Activated naive CD4-positive, alpha-beta T cell treated with anti-CD3 and anti-CD28 coated beads, Interleukin-2, amount 50 U/mL, for 16 hours (primary cell): ENCODE measurements at places on chromosomes 3 and 15.
A peak's percentile ranks its signal among the peaks of the same experiment; 100 is the strongest.

GRCh38 chr3:40179016-40179415 is 130.5 kb upstream of the EIF1B start:
- peak; percentile 59 for DNase-seq

- DNase-seq: no peak
Measured at GRCh38 chr15:88745696-88746095, 57.5 kb upstream of the ACAN start.

GRCh38 chr15:65032801-65033537 is 3.5 kb upstream of the MTFMT start:
- peak; percentile 35 for DNase-seq

- DNase-seq: peak; percentile 14
Measured at GRCh38 chr3:4290272-4290893, 12.8 kb upstream of the SETMAR start.

DNA sequence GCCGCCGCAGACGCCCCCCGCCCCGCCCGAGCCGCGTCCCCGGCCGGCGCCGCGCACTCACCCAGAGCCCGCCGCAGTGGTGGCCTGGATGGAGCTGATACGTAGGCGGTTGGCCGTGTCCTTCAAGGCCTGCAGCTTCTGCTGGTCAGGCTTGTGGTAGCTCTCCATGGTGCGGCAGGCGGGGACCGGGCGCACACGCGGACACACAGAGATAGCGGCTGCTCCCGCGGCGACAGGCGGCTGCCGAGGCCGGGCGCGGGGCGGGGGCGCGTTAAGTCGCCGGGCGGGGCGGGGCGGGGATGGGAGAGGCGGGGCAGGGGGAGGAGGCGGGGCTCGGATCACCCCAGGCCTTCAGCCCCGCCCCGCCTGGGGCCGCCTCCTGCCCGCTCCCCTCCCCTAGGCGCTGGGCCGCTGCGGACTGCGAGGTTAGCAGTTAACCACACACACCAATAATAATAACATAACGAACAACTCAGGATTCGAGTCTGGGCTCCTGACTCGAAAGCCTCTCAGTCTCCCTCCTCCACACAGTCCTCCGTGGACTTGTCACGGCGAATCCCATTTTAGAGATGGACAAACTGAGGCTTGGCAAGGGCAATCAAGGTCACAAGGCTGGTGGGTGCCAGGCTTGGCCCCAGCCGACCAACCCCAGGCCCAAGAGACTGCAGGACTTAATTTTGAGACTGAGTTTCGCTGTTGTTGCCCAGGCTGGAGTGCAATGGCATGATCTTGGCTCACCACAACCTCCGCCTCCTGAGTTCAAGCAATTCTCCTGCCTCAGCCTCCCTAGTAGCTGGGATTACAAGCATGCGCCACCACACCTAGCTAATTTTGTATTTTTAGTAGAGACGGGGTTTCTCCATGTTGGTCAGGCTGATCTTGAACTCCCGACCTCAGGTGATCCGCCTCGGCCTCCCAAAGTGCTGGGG is at the start of gene TKT:
TSS of gene TKT (minus strand) at position 248 of the 929 bp plus-strand sequence. CDS start at position 168, 80 bp downstream.
- DNase-seq: peak; percentile 82

GRCh38 chr3:156300929-156301840 is 180.8 kb downstream of the KCNAB1 start:
- DNase-seq: no peak

GRCh38 chr15:43872416-43873020 is 45.7 kb downstream of the WDR76 start:
- DNase-seq: no peak

GRCh38 chr15:70297465-70298058 is 199.8 kb upstream of the TLE3 start:
- no peak for DNase-seq

DNA sequence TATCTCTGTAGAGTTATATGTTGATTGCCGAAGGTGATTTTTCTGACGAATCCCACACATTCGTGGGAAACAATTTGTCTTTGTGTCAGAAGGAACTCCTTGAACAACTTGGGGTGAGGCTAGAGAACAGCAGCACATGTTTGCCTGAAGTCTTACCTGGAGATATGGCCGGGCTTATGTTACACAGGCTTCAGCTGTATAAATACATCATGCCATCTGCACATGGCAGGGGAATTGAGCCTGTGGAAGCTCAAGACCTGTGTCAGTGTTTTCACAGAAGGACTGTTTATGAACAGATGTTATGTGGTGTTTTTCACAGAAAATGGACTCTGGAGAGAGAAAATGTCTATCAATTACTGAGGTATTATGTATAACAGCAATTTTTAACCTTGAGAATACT is 203.6 kb upstream of the MDFIC2 start:
- DNase-seq: no peak

GRCh38 chr3:150673966-150674365 is 29.8 kb downstream of the ERICH6 start:
- DNase-seq: no peak

GRCh38 chr15:70518201-70519003 is 245.0 kb downstream of the UACA start:
- no peak for DNase-seq

- no peak for DNase-seq
Measured at GRCh38 chr3:41198526-41198925, 779 bp upstream of the CTNNB1 start.

DNA sequence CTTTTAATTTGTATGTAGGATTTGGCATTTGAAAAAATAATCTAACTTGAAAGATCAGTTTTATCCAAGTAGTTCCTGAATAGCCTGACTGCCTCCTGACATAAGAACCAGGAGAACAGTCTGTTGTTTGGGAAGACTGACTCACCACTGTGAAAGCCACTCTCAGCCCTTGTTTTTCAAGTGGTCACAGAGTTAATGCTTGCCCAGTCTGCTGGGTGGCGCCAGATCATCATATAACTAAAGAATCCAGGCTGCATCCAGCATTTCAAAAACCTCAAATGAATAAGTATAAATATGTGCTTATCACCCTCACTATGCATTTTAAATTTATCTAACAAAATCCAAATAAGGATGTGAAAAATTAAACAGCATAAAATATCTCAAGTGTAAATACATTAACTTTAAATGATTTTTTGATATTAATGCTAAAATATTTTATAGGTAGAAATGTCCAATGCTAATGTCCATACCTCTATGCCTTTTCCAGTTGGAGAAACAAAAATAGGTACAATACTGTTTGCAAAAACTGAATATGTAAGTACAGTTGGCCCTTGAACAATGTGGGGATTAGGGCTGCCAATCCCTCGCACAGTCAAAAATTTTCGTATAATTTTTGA is 26.9 kb upstream of the ZBBX start:
- DNase-seq: no peak

GRCh38 chr3:104523136-104523535 is 843.6 kb upstream of the ALCAM start:
- DNase-seq: no peak

- DNase-seq: no peak
Measured at GRCh38 chr15:70192041-70192440, 94.3 kb upstream of the TLE3 start.

DNA sequence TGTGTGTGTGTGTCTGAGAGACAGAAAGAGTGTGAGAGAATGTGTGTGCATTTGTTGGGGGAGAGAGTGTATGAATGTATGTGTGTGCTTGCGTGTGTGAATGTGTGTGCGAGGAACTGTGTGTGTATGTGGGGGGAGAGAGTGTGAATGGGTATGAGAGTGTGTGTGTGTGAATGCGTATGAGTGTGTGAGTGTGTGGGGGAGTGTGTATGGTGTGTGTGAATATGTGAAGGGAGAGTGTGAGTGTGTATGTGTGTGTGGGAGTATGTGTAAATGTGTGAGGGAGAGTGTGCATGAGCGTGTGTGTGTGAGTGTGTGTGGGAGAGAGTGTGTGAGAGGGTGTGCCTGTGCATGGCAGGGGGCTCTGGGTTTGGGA is 79.8 kb upstream of the ABHD17C start:
- no peak for DNase-seq

GRCh38 chr3:47406762-47407149 is 25.9 kb downstream of the PTPN23 start:
- DNase-seq: no peak

DNA sequence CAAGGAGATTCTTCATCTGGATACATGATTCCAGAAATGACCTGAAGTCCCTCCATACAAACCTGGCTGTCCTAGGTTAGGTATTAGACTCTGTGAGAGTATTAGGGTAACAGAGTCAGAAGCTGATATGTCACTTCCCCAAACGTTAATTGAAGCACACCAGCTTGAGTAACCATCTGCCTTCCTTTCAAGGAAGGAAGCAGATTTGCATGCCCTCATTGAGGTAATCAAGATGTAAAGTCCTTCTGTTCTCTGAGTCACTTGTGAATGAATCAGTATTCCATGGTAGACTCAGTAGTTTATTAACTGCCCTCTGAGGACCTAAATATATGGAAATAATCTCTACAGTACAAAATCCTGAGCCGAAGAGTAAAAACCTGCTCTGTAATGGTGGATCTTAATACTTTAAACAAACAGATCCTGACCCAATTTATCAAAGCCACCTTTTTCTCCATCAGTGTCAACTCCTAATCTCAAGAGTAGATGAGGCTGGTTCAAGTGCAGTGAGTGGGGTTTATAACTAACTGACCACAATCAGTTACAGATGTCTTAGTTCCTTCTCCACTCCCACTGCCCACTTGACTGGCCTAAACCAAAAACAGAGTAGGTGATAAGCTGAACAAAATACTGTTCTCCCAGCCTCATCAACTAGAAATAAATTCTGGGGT is 246.2 kb upstream of the CHRM5 start:
- DNase-seq: no peak

- DNase-seq: no peak
Measured at GRCh38 chr3:122515020-122515468, 305 bp upstream of the KPNA1 start.

- no peak for DNase-seq
Measured at GRCh38 chr3:13550791-13551360, 2.0 kb downstream of the FBLN2 start.

DNA sequence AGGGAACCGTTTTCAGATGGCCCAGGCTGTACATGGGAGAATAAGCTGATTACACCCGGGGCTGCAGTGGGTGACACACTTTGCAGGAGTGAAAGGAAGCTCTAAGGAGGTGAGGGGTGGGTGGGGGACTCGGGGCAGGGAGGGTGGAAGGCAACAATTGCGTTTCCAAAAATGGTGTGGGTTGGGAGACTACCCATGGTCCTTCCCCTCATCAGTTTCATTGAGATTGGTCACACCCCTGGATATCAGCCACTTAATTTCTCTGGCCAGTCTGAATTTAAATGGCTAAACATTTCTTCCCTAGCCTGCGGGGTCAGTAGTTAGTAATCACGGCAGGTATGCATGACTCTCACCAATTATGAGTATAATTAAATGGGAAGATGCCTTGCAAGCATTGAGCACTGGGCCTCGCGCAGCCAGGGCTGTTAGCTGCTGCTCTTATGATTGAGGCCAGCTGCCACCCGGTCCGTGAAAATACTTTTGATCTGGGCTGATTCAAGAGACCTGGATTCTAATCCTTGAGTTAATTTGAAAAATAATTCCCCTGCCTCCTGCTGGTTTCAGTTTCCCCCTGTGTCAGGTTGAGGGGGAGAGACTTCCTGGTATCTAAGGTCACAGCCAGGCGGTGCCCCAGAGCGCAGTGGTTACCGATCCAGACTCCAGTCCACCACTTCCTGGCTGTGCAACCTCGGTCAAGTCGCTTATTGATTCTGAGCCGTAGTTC is 23.3 kb downstream of the SLC6A6 start:
- no peak for DNase-seq

DNA sequence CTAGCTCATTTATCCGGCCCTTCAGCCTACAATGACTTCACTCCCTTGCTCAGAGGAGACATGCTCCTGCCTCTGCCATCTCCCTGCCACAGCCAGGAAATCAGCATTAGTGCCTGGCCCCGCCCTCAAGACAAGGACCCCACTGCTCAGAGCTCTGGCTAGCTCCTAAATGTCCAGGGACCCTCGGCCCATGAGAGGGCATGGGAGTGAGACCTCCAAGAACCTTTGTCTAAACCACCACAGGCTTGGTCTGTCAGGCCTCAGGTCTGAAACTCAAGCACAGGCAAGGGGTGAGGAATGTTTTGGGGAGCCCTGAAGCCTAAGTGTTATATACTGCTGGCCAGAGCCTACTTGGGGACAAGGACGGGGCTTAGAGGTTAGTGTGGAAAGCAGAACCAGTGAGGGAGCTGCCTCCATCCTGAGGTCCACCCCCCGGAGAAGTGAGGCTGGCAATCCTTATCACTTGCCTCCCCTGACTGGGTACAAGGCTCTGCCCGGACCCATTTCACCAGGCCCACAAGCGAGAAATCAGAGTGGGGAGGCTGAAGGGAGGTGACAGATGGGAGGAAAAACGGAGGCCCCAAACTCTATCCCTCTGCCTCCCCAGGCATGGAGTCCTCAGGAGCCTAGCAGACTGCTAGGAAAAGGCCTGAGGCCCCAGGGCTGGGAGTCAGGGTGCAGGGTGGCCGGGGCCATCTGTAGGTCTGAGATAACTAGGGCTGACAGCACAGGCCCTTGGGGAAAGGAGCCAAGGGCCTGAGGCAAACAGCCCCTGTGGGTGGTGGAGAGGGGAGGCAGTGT is 18.8 kb downstream of the SHF start:
- no peak for DNase-seq

- DNase-seq: no peak
Measured at GRCh38 chr3:108877901-108878300, 55.3 kb downstream of the TRAT1 start.

- DNase-seq: no peak
Measured at GRCh38 chr15:39239562-39239961, 341.3 kb upstream of the THBS1 start.

GRCh38 chr15:63277038-63277892 is at the start of gene APH1B:
Gene APH1B, plus strand, starts transcription at chr15:63277605. Its CDS starts 19 bp downstream, at chr15:63277624.
- peak; percentile 71 for DNase-seq

- no peak for DNase-seq
Measured at GRCh38 chr3:76930712-76931111, 109.2 kb upstream of the ROBO2 start.

DNA sequence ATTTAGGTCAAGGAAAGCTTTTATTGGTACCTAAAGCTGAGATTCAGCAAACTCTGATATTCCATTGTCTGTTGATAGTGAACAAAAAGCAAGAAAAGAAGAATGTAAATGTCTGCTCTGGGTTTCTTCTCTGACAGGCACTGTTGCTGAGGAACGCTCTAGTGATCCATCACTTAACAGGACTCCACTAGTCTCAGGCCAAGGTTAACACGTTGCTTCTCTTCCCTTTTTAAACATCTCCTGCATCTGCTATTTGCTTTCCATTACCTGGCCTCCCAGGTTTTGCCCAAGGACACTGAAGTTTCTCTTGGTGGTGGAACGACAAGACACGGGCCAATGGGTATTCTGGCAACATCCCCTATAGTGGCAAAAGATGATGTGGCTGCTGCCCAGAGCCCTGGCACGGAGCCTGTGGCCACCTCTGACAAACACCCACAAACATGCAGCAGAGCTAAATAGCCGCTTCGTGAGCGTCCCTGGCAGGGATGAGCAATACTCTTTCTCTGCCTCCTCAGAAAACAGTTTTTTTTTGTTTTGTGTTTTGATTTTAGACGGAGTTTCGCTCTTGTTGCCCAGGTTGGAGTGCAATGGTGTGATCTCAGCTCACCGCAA is 97.8 kb upstream of the AKAP13 start:
- DNase-seq: no peak
